ENCODE measurements at places on chromosomes 1 and 21. TPM values are rescaled to one million over a fixed set of nuclear protein-coding genes. Genes with fewer than 3 reads are reported as not detected.

The NR1I3 gene
- not detected for total RNA-seq

The KIF17 gene
- 4.5 TPM for total RNA-seq

The HCRTR1 gene
- not detected for total RNA-seq

The PAQR7 gene
- 8.3 TPM for total RNA-seq

The CFAP107 gene
- not detected for total RNA-seq

The OR2T34 gene
- total RNA-seq: not detected

The C4BPA gene
- total RNA-seq: not detected

The PCSK9 gene
- under 0.01 TPM for total RNA-seq

The FAM131C gene
- total RNA-seq: 0.28 TPM

The AVPR1B gene
- total RNA-seq: not detected

The NENF gene
- 15.0 TPM for total RNA-seq

The FAM229A gene
- total RNA-seq: 0.36 TPM

The SLFNL1 gene
- under 0.01 TPM for total RNA-seq

The NID1 gene
- 21.9 TPM for total RNA-seq

The INAVA gene
- not detected for total RNA-seq

GRCh38 chr21:32101277-32101676, 177.6 kb downstream of the MIS18A start:
- DNase-seq: no peak

- no peak for DNase-seq
Measured at GRCh38 chr1:172833954-172834353, 175.1 kb downstream of the FASLG start.

DNA sequence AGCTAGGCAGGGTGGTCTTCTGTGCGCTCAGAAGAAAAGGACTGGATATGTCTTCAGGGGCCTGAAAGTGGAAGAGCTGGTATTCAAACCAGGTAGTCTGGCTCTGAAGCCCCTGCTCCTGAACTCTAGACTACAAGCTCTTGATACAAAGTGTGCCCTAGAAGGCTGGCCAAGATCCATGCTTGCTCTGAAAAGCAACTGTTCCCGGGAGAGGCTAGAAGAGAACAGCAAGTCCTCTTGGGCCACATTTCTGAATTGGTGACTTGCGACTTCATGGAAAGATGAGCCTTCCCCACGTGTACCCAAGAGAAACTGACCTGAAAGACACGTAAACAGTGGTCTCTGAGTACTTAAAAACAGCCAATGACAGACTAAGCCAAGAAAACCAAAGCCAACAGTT, 123.3 kb upstream of the GRIK3 start:
- DNase-seq: no peak

GRCh38 chr1:202306535-202307345, 35.0 kb downstream of the UBE2T start:
- no peak for DNase-seq

GRCh38 chr1:232017759-232018158, 391.2 kb downstream of the DISC1 start:
- DNase-seq: no peak

- no peak for DNase-seq
Measured at GRCh38 chr1:10973552-10973951, 38.9 kb upstream of the TARDBP start.

GRCh38 chr1:235327559-235328270, at the start of gene ARID4B:
Gene ARID4B (minus strand): TSS chr1:235328179. CDS start chr1:235326919, 1,260 bp downstream.
- DNase-seq: no peak

DNA sequence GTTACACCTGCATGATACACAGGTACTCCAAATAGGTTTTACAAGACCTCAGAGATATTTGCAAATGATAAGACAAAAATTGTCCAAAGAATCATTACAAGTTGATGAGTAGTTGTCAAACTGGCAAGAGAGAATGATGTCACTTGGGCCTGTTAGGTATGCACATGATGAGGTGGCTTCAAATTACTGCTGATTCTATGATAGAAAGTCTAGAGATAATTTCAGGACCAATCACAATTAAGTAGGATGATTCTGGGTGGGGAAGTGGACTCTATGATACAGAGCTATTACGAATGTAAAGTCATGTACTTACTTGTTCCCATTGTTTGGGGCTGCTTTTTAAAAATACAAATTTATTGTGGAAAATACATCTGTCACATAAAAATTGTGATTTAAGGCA, 5.2 kb upstream of the SPRR1B start:
- no peak for DNase-seq

DNA sequence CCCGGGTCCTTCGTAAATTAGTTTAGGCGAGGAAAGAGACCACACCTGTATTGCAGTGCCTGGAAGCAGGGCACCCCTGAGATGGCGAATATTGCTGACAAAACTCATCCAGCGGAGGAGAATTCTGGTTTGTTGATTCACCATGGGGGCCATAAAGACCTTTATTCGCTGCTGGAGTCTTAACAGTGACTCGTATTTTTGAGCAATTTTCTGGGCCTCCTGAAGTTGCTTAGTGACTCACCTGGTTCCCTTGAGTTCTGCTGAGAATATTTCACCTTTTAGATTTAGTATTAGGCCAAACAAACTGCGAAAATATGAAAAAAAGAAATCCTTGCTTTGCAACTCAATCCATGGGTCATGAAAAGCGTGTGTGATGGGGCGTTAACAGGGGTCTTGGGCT, 20.6 kb upstream of the H6PD start:
- DNase-seq: no peak

GRCh38 chr1:92951141-92951582, 10.1 kb downstream of the DIPK1A start:
- peak; percentile 71 for DNase-seq

GRCh38 chr1:113912594-113913311, 7.6 kb downstream of the DCLRE1B start:
- DNase-seq: peak; percentile 88

- peak; percentile 23 for DNase-seq
Measured at GRCh38 chr1:12031039-12031980, 12.0 kb downstream of the MIIP start.

GRCh38 chr1:53608676-53609075, 130.3 kb downstream of the GLIS1 start:
- DNase-seq: no peak

DNA sequence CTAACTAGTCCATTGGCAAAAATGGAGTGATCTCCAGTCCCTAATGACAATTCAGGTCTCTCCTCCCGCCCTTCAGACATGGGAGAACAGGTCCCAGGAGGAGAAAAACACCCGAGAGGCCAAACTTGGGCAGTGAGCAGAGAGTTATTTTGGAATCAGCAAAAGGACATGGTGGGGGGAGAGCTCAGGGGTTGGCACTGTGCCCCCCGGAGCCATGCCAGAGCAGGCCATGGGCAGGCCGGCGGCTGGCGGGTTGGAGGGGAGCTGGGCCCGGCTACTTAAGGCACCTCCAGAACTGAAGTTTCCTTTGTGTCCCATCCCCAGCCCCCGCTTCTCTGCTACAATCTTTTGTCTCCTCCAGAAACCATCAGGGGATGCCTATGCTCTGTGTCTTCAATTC, 7.1 kb downstream of the LGR6 start:
- no peak for DNase-seq

- DNase-seq: no peak
Measured at GRCh38 chr1:99942723-99943122, 27.1 kb upstream of the SLC35A3 start.

DNA sequence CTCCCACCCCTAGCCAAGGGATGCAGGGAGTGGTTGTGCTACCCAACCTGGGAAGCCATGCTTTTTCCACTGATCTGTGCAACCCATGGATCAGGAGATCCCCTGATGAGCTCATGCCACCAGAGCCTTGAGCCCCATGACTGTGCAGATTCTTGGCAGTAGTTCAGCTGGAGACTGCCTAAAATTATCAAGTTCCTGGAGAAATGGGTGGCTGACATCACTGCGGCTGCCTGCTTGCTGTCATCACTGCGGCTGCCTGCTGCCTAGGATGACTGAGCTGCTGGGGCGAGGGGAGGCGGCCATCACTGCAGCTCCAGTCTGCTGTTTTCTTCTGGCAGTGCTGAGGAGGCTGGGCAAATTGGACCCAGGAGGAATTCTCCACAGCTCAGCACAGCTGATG, 159.2 kb downstream of the AGBL4 start:
- DNase-seq: no peak

GRCh38 chr21:33644383-33645074, 2.2 kb downstream of the ITSN1 start:
- DNase-seq: peak; percentile 66

DNA sequence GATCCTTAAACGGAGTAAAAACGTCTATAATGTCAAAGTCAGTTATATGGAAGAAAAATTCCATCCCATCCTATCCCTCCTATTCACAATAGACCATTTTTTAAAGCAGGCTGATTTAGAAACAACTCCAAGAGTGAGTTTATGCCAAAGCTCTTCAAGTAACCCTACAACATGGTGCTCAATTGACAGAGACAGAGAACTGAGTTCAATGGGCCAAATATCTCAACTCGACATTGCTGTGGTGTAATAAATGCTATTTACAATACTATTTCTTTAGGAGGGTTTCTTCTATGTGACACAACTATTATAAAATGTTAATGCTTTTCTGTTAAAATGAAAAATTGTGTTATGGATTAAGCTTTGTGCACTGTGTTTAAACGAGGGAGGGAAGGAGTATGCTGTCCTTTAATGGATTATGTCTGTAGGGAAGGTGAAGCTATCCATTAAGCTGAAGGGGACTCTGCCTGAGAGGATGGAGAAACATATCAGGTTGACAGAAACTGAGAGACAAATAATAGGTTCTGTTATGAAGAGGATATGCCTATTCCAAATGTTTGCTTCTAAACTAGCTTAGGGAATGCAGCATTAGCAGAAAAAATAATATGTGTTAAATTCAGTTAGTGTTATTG, 362.5 kb upstream of the CHRM3 start:
- no peak for DNase-seq

GRCh38 chr21:17903029-17903806, 84.1 kb upstream of the C21orf91 start:
- DNase-seq: peak; percentile 49

- no peak for DNase-seq
Measured at GRCh38 chr1:210371916-210372315, 43.2 kb downstream of the HHAT start.

GRCh38 chr1:206723805-206724472, 39.2 kb downstream of the MAPKAPK2 start:
- DNase-seq: peak; percentile 86

- peak; percentile 92 for DNase-seq
Measured at GRCh38 chr21:26845066-26845758, at the start of gene ADAMTS1. Gene ADAMTS1 (minus strand): TSS chr21:26845409. CDS start chr21:26844954, 455 bp downstream.

All from IMR-90 (cell line).